AG04449 (cell line): ENCODE measurements at places on chromosomes 11 and 22.

- no peak for DNase-seq
Observed at GRCh38 chr11:19794161-19794560, 81.5 kb downstream of the NAV2 start.

- no peak for DNase-seq
Observed at GRCh38 chr22:49671331-49672013, 156.2 kb downstream of the BRD1 start.

DNA sequence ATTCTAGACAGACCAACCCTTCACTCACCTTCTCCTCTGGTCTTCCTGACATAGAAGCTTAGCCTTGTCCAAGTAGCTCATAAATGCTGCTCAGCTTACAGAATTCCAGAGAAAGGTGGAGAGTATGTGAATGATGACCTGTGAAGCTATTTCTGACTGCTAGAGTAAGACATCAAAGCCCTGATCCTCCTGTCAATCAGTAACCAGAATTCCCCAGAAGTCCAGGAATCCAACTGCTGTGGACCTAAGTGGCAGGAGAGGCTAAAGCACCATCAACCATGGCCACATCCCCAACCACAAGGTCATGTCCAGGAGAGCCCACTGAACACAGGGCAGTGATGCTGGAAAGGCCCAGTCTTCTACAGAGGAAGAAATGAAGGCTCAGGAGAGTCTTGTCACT is 2.6 kb downstream of the OR51G2 start:
- no peak for DNase-seq

- DNase-seq, result no peak
Observed at GRCh38 chr11:113664981-113665710, 41.0 kb downstream of the TMPRSS5 start.

- DNase-seq, result no peak
Observed at GRCh38 chr11:117929142-117929915, at the start of gene TMPRSS13. TSS of gene TMPRSS13 (minus strand) at chr11:117929402. CDS start at chr11:117929307, 95 bp downstream.

GRCh38 chr11:114110952-114111947 is 51.7 kb downstream of the ZBTB16 start:
- no peak for DNase-seq

- no peak for DNase-seq
Observed at GRCh38 chr11:117595440-117595839, 201.6 kb downstream of the DSCAML1 start.

GRCh38 chr11:123702139-123702538 is 39.3 kb downstream of the ZNF202 start:
- no peak for DNase-seq

DNA sequence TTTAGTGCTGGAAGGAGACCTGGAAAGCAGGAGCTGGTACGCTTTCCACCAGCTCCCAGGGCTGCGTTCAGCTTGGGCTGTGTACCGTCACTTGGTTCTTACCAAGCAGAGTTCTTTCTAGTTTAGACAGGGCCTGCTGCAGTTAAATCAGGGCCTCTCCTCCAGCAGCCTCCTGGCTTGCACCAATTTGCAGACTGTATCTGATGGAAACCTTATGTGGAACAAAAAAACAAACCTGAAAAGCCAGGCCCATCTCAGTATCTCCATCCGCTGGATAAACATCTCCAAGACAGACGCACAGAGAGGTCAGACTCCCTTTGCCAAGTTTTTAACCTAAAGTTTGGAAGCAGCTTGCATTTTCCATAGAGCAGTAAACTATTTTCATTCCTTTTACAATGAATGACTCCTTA is 288.6 kb upstream of the SORL1-AS1 start:
- DNase-seq, result no peak

- no peak for DNase-seq
Observed at GRCh38 chr22:49548356-49549202, 279.1 kb downstream of the BRD1 start.

- no peak for DNase-seq
Observed at GRCh38 chr11:114353443-114353842, 46.9 kb downstream of the C11orf71 start.

DNA sequence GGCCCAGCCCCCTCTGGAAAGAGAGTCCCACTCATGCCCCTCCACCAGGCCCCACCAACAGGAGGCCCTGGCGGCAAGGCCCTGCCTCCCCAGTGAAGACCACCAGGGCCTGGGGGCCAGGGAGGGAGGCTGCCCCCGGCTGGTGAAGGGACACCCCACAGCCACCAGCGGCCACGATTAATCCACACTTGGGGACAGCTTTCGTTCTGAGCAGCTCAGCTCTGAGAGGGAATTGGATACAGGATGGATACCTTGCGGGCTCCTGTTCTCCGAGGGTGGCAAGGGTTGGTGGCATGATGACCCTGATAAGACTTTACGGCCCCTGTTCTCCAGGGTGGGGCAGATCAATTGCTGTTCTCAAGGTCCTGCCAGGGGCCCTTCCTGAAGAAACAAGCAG is 6.9 kb upstream of the NLRP6 start:
- no peak for DNase-seq

- DNase-seq, result peak; percentile 79
Observed at GRCh38 chr11:35427071-35427470, 7.7 kb upstream of the SLC1A2 start.

DNA sequence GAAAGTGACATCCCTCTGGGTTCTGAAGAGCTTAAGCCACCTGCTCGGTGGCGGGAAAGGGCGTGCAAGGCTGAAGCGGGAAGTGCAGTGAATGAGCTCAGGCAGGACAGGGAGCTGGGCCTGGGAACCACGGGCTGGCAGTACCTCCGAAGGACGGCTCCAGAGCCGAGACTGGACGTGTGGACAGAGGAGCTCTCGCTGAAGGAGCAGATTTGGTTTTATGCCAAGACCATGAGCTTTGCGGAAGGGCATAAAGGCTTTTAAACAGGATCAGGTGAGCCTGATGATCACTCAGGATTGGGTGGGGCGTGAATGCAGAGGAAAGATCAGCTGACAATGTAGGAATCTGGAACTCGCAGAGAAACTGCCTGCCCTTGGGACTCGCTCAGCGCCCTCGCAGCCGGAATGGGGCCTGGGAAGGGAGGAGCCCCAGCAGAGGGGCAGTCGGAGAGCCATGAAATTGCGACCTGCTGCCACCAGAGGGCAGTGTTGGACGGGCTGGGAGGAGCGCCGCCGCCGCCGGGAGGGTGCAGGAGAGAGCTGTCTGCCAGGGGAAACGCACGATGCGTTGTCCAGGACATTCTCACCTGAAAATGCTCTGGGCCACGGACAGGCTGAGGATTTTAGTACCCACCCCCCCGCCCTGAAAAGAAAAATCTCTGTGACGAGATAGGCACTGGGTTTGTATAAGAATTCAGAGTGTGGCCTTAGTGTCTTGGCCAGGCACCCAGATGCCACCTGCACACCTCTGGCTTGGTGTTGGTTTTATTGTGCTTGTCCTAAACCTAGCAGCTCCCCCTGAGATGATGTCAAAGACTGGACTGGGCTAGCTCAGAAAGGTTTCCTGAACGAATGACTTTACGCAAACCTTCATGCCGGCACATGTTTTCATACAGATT is 324.4 kb downstream of the NTM start:
- no peak for DNase-seq

GRCh38 chr11:37595845-37596244 is 997.8 kb upstream of the RAG2 start:
- no peak for DNase-seq

- no peak for DNase-seq
Observed at GRCh38 chr11:113540416-113541330, 65.5 kb upstream of the DRD2 start.

DNA sequence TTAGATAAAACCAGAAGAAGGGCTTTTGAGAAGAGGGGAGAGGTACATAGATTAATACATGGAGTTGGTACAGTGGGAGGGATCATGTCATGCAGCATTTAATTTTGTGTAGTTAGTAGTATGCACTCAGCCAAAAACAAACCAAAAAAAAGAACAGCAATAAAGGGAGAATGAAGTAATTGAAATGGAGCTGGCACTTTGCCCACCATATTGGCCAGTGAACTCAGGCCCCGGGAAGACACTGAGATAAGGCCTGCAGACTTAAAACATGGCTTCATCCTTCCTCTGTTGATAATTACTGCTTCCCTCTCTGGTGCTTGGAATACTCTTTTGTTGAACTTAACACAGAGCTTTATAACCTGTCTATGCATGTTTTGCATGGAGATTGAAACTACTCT is 3.1 kb downstream of the PANX1 start:
- DNase-seq, result no peak

GRCh38 chr11:116166573-116167465 is 606.0 kb downstream of the BUD13 start:
- no peak for DNase-seq

- no peak for DNase-seq
Observed at GRCh38 chr11:117970400-117971024, 15.7 kb upstream of the IL10RA start.

DNA sequence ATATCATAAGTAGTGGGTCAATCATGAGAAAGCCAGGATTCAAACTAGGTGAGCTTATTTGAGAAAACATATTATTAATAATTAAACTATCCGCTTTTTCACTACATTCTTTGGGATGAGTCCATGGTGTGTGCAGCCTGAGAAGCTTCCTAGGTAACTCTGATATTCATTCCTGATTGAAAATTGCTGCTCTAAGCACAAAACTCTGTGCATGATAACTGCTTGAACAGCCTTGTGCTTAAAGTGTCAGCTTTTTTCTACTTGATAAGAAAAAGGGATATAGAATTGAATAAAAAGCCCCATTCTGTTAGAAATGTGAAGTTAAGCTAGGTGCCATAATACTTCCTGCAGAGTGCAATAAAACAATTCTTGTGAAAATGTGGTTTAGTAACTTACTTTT is 343.5 kb upstream of the LUZP2 start:
- no peak for DNase-seq

DNA sequence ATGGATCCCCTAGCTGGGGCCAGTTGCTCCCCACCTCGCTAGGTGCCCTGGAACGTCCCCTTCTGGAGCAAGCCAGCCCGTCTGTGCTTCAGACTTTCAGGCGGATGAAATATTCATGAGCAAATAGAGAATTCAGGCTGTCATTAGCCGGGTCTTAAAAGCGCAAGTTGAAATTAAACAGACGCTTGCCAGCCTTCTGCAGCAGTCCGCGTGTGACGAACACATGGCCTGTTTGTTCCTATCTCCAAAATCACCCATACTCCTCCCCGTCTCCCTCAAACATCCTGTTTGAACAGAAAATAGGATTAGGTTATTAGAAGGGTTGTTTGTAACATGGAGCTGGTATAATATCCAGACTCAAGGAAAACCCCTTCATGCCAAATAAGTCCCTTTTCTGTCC is 38.7 kb downstream of the MYO18B start:
- no peak for DNase-seq

- DNase-seq, result no peak
Observed at GRCh38 chr22:49321477-49322055, 506.1 kb downstream of the BRD1 start.

GRCh38 chr11:88345408-88345807 is 7.9 kb upstream of the CTSC start:
- no peak for DNase-seq

DNA sequence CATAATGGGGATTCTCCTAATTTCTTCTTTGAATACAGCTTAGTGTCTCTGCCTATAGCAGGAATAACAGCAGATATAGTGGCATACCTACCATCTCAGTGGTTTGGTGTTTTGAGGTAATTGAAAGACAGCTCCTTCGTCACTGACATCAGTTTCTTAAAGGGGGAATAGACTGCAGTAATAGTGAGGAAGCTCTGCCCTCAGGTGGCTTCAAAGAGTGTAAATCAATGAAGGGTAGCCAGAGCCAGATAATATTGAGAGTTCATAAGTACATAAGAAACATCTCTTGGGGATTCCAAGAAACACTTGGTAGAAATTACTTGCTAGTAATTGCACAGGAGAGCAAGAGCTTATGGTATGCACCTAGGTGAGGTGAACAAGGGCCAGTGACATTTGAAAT is 4.4 kb downstream of the OR6M1 start:
- DNase-seq, result no peak
